ENCODE measurements at places on chromosomes 11 and 22.

GRCh38 chr22:36746375-36746970, 29.4 kb downstream of the IFT27 start:
- no peak for DNase-seq

- DNase-seq, result no peak
Measured at GRCh38 chr11:78140392-78141077, 1.1 kb upstream of the ALG8 start.

DNA sequence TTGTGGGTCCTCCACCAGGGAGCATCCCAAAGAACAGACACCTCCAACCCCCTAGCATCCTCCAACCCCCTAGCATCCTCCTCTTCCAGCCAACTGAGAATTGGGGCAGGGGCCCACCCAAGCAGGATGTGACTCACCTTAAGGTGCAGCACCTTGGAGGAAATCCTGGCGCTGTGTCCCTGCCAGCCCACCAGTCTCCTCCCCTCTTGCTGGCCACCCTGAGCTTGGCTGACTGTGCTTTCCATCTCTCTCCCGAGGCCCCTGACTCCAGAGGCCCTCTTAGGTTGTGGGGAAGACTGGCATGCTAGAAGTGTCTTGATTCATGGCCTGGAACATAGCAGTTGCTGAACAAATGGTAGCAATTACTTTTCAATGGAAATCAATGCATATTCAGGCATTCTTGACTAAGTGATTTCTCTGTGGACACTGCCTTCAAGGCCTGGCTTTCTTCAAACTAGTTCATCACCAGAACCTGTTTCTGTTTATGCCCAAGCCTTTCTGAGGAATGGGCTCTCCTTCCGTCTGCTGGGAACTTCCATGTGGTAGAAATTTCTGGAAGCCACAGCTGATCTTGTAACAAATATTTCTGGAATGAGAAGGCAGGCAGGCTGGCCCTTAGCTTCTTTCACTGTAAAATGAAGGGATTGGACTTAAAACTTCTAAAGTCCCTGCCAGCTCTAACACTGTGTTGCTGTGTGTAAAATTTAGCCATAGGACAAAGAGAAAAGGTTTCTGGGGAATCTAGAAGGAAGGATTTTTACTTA, 60.5 kb downstream of the CEP164 start:
- no peak for DNase-seq

DNA sequence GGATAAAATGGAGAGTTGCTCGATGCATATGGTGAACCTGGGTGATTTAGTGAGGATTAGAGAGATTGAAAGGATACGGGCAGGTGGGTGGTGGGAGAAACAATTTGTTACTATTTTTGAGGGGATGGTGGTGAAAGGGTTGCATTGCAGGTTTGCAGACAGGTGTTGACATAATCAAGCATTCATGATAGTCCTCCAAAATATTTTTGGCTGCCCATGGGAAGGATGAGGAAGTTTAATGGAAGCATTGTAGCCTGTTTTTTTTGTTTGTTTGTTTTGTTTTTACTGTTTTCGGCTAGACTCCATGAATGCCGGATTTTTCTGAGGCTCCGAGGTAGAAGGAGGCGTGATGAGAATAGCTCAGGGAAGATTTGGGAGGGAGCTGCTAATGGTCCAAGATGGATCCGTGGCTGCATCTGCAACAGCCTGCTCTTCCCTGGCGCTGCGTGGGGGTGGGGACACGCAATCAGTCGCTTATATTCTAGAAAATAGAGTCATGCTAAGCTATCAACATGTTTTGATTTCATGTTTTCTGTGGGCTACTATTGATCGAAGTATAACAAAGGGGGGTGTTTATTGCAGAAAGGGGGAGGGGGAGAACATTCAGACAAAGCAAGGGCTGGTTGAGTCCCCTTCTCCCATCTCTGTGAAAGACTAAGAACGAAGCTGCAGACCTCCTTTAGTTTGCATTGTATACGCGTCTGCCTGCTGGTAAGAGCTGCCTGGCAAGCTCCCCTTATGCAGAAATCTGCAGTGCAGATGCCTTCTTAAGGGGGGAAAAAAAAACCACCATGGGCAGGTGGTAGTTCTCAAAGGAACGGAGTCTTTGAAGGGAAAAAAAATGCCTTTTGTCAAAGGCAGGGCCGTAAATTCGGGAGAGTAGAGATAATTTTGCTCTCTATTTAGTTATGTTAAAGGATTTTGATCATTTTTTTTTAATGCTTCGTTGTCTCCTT, 1.0 kb downstream of the RTN3 start:
- DNase-seq, result peak; percentile 11

GRCh38 chr11:130520271-130520671, 71.8 kb downstream of the ADAMTS15 start:
- DNase-seq, result no peak

DNA sequence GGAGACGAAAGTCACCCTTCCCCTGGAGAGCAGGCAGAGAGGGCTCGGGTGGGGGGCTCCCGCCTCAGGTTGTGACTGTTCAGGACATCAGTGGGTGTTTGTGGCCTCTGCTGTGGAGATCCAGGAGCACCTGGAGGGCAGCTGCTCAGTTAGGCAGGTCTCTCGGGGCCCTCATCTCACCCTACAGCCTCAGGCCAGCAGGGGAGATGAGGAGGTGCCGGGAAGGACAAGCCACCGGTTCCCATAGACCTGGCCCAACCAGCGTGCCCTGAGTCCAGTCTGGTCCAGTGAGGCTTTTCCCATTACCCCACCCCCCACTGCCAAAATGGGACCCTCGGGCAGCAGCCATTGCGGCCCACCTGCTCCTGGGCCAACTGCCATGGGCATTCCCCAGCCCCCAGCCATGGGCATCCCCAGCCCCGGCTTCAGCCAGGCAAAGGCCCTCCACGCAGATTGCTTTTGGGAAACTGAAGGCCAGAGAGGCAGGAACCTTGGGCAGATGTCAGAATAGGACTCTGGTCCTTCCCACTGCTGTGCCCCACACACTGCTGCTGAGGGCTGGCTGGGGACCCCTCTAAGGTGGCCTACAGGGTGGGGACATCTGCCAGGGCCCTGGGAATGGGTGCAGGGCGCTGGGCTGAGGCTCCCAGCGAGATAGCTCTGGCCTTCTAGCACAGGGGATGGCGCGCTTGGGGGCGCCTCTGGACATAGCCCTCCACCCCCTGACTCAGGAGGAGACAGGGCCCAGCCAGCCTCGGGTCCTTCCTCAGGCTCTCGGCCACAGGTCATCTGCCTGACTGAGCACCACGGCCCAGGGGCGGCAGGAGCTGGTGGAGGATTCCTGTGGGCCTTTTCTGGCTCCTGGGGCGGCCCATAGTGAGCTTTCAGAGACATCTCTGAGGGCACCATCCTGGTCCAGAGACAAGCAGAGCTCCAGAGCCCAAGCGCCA, 4.8 kb downstream of the PIM3 start:
- DNase-seq, result no peak

- DNase-seq, result no peak
Measured at GRCh38 chr11:8756201-8756600, 73.6 kb downstream of the RPL27A start.

GRCh38 chr11:130894322-130895025, 21.8 kb downstream of the SNX19 start:
- DNase-seq, result peak; percentile 75

DNA sequence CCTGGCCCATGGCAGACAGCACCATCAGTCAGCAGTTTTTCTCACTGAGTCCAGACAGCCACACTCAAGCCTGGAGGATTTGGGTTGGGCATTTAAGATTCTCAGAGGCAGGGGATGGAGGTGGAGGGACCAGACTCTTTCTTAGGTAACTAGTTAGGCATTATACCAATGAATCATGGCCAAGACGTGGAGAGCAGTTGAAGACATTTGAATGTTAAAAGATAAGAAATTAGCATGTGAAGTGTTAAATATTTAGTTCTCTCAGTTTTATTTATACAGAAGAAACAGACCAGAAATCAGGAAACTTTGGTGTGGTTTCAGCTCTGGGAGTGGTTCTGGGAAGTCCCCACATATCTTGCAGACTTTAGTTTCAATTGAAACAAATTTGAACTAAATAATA, 9.9 kb downstream of the GTF2H1 start:
- no peak for DNase-seq

- no peak for DNase-seq
Measured at GRCh38 chr11:113332023-113332422, 17.6 kb downstream of the TTC12 start.

DNA sequence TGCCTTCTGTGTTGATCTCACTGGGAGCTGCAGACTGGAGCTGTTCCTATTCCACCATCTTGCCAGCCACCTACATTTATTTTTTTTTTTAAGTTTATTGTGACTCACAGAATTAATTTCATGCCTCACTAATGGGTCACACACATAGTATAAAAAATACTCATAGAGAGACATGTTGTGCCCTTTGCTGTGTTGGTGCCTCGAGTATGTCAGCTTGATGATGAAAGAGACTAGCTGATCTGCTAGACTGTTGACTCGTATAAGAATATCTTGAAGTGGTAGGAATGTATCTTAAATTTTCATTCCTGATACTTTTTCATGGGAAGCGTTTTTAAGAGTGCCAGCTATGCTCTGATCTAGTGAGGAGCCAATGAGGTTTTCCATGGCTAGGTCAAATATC, 28.6 kb upstream of the AMPD3 start:
- DNase-seq, result no peak

DNA sequence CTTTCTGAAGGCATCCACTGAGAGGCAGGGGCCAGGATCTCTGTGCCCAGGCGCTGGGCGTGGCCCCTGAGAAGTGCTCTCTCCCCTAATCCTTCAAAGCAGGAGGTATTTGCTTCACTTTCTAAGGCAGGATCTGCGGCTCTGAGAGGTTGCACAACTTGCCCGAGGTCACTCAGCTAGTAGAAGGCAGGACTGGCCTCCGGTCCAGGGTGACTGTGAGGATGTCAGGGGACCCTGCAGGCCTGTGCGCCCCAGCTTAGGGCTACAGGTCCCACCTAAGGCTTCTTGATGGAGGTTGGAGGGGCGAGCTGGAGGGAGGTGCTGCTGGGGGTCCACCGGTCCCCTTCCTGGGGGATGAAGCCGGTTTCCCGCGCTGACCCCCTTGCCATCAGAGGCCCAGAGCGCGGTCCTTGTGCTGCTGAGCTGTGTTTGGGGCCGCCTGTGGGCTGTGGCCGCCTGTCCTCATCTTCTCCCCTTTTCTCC, 979 bp downstream of the SMIM38 start:
- no peak for DNase-seq

- no peak for DNase-seq
Measured at GRCh38 chr11:4180441-4181183, 86.0 kb downstream of the RRM1 start.

GRCh38 chr11:25758145-25758661, 573.7 kb upstream of the ANO3 start:
- DNase-seq, result no peak

GRCh38 chr11:65918211-65919140, at the start of gene C11orf68:
C11orf68 (minus strand) TSS chr11:65919062; CDS start chr11:65919031, 31 bp downstream.
- DNase-seq, result no peak

DNA sequence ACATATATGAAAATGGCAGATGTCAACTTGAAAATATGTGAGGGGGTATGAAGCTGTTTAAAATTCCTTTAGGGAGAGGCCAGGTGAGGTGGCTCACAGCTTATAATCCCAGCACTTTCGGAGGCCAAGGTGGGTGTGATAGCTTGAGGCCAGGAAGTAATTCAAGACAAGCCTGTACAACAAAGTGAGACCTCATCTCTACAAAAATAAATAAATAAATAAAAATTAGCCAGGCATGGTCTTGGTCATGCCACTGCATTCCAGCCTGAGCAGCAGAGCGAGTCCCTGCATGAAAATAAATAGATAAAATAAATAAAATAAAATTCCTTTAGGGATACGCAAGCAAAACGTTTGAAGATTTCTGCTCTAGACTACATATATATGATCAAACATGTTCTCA, 38.1 kb upstream of the FAM181B start:
- DNase-seq, result no peak

DNA sequence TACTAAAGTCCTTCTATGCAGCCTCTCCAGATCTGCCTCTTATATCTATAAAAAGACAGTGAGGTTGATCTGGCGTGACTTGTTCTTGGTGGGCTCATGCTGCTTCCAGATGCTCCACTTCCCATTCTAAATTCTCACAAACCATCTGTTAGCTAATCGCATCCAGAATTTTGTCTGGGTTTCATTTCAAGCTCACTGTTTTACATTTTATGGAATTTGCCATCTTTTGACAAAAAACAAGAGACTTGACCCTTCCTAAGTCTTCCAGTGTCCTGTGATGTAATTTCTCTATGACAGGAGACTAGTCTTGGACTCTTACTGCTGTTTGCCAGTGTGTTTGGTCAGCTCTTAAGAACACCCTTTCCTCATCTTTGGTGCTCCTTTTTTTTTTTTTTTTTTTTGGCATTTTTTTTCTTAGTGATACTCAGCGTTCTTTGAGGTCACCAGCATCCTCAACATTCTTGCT, 23.0 kb downstream of the CRKL start:
- DNase-seq, result no peak

DNA sequence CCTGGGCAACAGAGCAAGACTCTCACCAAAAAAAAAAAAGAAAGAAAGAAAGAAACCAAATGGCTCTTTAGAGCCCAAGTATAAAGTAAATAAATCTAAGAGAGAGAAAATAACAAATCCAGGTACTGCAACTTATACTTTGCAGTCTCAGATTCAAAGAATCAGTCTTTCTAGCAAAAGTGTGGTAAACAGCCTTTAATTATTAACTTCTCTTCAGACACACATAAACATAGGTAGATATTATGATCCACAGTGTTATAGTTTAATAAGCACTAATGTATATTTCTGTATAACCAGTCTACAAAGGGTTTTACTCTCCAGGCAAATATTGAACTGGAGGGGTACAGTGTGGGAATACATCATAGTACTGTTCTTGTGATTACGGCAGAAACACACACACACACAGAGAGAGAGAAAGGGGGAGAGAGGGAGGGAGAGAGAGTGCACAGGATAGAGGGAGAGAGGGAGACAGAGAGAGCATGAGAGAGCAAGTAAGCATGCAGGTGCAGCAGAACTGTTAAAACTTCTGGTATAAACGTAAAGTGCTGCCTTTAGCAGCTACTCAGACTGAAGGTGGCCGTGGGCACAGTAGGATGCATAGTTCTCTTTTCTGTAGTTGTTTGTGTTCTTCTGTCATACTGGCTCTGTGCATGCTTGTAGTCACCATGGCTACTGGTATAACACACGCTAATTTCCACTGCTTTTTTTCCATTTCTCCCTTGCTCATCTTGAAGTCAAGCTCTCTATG, 32.3 kb downstream of the MTMR2 start:
- DNase-seq, result no peak

DNA sequence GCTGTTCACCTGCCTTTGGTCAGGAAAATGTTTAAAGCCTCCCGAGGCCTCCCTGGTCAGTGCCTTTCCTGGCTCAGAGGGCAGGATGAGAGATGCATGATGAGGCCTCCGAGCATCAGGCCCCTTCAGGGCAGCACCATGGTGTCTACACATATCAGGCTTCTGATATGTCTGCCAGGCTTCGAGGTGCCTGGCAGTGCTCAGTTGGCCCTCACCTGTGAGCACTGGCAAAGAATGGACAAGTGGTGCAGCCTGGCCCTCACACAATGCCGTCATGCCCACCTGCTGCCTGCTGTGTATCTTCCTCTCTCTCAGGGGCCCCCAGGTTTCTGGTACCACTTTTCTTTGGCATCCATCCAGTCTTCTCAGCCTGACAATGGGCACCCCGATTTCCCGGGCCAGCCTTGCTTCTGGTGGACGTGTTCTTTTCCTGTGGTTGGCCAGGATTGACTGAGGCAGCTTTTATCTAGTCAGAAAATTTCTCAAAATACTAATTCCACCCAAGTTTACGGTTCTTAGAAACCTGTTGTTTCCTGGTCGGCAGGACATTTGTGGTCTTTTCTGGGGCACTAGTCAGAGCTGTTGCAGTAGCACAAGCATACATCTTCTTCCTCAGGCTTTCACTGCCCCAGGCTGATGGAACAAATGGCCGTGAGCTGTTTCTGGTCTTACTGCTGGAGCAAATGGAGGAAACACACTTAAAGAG, 76.8 kb upstream of the SUSD2 start:
- no peak for DNase-seq

All from activated naive CD4-positive, alpha-beta T cell treated with Interleukin-2 at 50 U/mL for 16 hours (primary cell).